ENCODE measurements at places on chromosomes 11 and 22.

- DNase-seq: no peak
Measured at GRCh38 chr11:61091373-61092279, 10.7 kb upstream of the CD5 start.

DNA sequence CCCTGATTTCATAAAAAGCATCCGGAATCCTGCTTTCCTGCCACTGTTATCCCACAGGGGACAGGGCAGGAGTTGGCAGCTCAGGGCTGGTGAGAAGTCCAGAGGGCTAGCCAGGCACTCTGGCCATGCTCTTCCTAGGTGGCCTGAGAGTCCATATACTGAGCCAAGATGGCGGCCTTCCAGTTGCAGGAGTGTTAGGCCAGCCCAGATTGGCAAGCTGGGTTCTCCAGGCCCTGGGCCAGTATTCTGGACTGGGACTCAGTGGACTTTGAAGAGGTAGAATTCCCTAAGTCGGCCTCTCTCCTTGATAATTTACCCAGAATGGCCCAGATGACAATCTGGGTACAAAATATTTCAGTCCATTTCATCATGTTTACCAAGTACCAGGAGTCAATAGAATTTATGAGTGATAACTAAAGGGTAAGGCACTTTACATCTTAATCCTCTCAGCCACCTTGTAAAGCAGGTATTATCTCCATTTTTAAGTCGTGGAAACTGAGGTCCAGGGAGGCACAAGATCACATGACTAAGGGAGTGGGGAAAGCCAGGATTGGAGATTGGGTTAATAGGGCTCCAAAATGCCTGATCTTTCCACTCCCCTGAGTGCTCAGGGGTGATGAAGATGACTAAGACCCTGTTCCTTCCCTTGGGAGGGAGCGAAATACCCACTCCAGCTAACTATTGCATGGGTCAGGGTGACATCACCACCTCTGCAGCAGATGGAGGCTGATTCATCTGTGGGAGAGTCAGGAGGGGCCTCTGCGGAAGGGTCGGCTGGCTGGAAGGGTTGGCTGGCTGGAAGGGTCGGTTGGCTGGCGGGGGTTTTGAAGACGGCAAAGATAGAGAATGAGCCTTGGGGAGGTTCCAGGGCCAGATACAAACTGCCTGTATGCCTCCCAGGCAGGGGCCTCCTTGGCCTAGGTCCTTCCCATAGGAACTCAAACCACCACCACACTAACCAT lies 1.2 kb upstream of the MICALL1 start:
- no peak for DNase-seq

GRCh38 chr11:17392872-17393271 lies 4.4 kb upstream of the KCNJ11 start:
- DNase-seq: no peak

DNA sequence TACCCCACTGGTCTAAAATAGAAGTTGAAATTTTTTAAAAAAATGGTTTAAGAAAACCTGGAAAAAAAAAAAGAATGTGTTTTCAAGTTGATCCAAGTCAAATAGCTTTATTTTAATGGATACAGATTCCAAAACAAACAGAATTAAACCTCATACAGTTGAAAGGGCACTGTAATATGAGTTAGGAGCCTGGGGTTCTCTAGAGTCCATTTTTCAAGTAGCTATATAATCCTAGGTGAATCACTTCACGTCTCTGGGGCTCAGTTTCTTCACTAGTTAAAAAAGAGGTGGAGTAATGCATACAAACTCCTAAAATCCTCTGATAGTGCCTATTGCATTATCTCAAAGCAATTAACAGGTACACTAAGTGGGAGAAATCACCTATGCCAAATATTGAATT lies 132.9 kb downstream of the BBOX1 start:
- DNase-seq: no peak

DNA sequence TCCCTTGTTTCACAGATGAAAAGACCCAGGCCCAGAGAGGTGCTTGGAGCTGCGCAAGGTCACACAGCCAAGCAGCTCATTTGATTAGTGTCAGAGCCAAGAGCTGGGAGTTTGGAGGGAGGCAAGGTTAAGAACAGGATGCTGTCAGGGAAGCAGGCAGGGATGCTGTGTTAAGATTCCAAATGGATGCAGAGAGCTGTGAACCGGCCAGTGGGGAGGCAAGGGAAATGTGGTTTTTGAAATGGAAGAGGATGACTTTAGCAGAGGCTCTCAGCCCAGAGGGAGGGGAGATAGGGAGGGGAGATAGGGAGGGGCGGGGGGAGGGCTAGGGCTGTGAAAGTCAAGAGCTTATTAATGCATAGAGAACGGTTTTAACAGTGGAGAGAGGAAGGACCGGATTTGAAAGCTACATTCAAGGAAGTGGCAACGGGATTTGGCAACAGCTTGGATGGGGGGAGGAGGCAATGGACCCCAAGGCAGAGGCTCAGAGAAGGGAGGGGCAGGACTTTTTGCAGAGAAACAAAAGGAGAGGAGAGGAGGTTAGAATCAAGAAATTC lies 13.0 kb downstream of the RTN4RL2 start:
- no peak for DNase-seq

- DNase-seq: peak; percentile 75
Measured at GRCh38 chr11:126989942-126990715, 10.4 kb downstream of the KIRREL3 start.

- DNase-seq: no peak
Measured at GRCh38 chr22:23888615-23889401, 5.4 kb upstream of the MIF start.

- DNase-seq: no peak
Measured at GRCh38 chr11:92152245-92152644, 72.4 kb upstream of the FAT3 start.

GRCh38 chr11:101511065-101511464 lies 72.7 kb downstream of the TRPC6 start:
- DNase-seq: no peak

DNA sequence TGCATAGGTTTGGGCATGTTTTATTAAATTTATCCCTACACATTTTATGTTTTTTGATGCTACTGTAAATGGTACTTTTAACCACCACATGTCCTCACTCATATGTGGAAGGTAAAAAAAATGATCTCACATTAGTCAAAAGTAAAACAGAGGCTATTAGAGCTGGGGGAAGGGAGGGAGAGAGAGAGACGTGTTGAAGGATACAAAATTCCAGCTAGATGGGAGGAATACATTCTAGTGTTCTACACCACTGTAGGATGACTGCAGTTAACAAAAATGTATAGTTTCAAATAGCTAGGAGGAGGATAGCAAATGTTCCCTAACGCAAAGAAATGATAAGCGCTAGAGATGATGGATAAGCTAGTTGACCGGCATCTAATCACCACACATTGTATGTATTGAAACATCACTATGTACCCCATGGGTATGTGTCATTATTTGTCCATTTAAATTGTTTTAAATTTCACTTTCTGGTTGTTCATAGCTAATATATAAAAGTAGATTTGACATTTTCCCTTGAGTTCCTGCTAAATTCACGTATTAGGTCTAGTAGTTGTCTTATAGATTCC lies 9.9 kb upstream of the GNB1L start:
- no peak for DNase-seq

DNA sequence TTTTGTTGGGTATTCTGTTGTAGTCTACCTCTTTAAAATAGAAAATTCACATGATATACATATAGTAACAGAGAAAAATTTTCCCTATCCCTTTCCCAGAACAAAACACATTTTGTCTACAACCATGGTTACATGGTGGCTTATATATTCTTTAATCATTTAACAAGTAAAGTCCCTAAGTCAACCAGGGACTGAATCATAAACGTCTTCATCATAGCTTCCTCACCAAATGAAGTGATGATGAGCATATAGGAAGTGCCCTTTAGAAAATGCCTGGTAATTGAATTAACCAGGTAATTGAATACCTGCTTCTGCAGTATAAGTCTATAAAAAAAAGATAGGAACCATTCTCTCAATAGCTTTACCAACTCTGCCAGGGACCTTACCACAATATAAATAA lies 101.2 kb downstream of the APOL5 start:
- DNase-seq: no peak

DNA sequence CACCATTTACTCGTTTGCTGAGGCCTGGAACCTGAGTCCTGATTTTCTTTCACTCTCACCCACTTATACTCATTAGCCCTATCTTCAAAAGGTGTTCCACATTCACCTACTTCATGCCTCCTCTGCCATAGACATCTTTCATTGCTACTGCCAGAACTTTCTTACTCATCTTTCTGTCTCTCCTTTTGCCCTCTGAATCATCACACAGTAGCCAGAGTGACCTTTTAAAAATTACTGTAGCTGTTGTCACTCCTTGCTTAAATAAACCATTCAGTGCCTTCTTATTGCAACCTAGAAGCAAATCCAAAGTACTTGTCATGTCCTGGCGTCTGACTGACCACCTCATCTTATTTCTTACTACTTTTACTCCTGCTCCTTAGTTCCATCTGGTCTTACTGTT lies 38.2 kb downstream of the ATXN10 start:
- DNase-seq: no peak

DNA sequence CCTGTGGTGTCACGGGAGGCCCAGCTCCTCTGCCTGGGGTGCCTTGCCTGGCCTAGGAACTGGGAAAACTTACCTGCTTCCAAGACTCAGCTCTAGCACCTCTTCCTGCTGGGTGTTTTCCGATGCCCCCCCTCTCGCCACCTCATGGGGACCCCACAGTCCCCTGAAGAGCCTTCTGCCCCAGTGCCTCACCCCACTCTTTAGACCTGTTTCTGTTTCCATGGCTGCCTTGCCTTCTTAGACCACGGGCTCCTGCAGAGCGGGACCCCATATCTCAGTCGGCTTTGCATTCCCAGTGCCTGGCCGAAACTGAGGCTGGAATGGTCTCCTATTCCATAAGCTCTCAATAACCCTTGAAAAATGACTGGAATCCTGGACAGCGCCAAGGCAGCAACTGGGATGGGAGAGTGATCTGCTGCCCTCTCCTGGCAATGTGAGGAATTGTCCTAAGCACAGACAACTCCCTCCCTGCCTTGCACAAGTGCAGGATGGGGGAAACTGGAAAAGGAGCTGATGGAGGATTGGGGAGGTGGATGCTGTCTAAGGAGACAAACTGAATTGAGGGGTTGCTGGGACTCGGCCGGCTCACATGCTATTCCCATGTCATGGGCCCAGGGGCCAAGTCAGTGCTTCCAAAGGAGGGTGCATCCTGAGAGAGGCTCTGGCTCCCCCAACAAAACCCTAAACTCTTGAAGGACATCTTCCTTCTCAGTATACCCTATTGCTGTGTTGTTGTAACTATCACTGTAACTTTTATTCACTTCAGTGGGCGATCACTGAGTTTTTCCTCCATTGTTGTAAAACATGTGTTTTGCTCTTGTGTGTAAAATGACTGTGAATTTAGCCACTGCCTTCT lies 26.6 kb upstream of the IL17RA start:
- peak; percentile 19 for DNase-seq

DNA sequence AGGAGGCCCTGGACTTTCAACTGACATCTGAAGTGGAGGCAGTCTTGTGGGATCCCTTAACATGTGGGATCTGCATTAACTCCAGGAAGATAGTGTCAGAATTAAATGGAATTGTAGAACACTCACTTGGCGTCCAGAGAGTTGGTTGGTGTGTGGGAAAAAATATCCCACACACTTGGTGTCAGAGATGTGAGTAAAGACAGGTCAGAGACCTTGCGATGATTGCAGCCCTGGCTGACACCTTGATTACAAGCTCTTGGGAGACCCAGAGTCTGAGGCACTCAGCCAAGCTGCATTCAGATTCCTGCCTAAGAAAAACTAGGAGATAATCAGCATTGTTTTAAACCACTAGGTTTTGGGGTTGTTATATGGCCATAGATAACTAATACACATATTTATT lies 7.2 kb upstream of the TPCN2 start:
- no peak for DNase-seq

- no peak for DNase-seq
Measured at GRCh38 chr11:88689548-88690240, 352.2 kb upstream of the CTSC start.

DNA sequence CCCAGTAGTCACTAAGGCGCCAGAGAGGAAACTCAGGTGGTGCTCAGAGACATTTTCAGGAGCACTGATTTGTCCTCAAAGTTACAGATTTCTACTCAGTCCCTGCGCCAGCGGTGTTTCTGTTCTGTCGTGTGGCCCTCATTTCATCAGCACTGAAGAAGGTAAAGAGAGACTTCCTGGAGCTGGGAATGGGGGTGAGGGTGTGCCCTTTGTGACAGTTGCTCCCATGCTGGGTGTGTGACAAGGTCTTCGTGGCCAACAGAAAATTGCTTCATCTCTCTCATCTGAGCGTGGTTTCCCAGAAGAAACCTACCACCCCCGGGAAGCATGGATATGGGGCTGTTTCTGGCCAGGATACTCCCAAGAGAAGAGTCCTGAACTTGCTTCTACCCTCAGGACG lies 2.0 kb upstream of the PPARA start:
- DNase-seq: peak; percentile 2

DNA sequence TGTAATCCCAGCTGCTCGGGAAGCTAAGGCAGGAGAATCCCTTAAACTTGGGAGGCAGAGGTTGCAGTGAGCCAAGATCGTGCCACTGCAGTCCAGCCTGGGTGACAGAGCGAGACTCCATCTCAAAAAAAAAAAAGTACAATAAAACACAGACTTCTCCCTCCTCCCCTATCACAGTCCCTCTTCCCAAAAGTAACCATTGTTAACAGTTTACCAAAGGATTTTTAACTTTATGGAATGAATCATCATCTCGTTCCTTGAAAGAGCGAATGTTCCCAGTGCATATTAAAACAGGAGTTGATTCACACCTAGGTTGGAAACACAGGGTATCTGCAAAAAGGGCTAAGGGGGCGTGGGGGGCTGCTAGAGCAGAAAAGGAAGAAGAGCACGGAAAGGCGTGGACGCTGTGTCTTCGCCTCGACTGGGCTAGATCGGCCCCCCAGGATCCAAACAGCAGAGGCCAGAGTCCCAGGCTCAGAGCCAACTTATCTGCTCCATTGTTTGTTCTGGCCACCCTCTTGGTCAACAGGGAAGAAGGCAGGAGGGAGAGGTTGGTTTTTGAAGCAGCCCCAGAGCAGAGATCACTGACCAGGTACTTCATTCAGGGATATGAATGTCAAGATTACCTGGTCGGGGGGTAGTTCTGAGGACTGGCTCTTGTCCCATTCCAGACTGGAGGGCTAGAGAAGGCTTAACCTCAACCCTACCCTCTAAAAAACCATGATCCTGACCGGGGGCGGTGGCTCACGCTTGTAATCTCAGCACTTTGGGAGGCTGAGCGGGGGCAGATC lies 2.1 kb upstream of the AHNAK start:
- no peak for DNase-seq

DNA sequence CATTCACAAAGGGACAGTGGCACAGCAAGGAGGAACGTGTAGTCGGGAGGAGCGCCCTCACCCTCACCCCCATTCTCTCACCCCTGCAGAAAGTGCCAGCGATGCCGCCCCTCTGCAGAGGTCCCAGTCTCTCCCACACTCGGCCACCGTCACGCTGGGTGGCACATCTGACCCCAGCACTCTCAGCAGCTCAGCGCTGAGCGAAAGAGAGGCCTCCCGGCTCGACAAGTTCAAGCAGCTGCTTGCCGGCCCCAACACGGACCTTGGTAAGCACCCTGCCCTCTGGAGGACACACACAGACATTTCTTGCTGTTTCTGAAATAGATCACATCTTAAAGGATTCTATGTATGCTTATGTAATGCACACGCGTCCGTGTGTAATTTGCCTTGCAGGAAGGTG lies 34.9 kb downstream of the TBC1D22A start:
- DNase-seq: no peak
